ENCODE measurements at places on chromosomes 6 and 20.

GRCh38 chr6:108966855-108967755 is 118.9 kb downstream of the ARMC2 start:
- no peaks in the 10 kb centered on the region for H3K27me3 ChIP-seq
- H3K36me3 ChIP-seq: no peaks in the 10 kb centered on the region
- peaks cover 8% of the 10 kb centered on the region for H3K4me1 ChIP-seq
- no peak for DNase-seq
- no peak overlapping the region for H3K27ac ChIP-seq
- no peak overlapping the region for H3K4me3 ChIP-seq

DNA sequence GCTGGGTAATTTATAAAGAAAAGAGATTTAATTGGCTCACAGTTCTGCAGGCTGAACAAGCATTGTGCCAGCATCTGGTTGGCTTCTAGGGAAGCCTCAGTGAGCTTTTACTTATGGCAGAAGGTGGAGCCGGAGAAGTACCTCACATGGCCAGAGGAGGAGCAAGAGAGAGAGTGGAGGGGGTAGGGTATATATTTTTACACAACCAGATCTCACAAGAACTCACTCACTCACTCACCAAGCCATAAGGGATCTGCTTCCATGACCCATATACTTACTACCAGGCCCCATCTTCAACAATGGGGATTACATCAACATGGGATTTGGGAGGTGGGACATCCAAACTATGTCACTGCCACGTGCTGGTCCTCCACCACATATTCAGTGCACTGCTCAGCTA is 152.6 kb upstream of the PRND start:
- H3K27me3 ChIP-seq: peaks cover 16% of the 10 kb centered on the region
- no peak for DNase-seq
- no peak overlapping the region for H3K4me3 ChIP-seq
- H3K27ac ChIP-seq: no peak overlapping the region

DNA sequence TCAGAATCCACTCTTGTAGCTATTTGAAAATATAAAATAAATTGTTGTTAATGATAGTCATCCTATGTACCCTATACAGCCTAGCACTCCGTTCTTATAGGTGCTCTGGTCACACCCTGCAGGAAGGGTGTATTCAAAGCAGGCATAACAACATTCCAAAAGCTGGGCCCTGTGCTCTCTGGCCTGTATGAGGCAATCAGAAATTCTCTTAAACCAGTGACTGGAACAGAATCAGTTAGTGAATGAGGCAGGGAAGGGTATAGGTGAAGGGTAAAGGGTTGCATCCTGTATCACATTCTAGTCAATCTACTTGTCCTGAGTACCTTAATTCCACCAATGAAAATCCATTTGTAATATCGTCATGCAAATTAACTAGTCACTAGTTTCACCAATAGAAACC is 154.5 kb upstream of the ZNF217 start:
- no peak overlapping the region for H3K4me3 ChIP-seq
- peaks cover 51% of the 10 kb centered on the region for H3K4me1 ChIP-seq
- H3K27me3 ChIP-seq: no peaks in the 10 kb centered on the region
- H3K36me3 ChIP-seq: no peaks in the 10 kb centered on the region
- H3K27ac ChIP-seq: peak overlapping the region; percentile 84

GRCh38 chr6:26295691-26296555 is 69.1 kb upstream of the BTN3A2 start:
- no peak for DNase-seq
- no peak overlapping the region for H3K27ac ChIP-seq
- H3K4me3 ChIP-seq: peak overlapping the region; percentile 16
- H3K27me3 ChIP-seq: peaks cover 3% of the 10 kb centered on the region
- peaks cover 7% of the 10 kb centered on the region for H3K4me1 ChIP-seq

GRCh38 chr20:13694420-13695150 is 55.9 kb upstream of the TASP1 start:
- H3K27me3 ChIP-seq: peaks cover 2% of the 10 kb centered on the region
- H3K36me3 ChIP-seq: no peaks in the 10 kb centered on the region
- H3K4me1 ChIP-seq: no peaks in the 10 kb centered on the region

- H3K4me3 ChIP-seq: peak within 1 kb of the TSS; percentile 90
- peaks cover 2% of the 10 kb centered on the region for H3K27me3 ChIP-seq
- H3K27ac ChIP-seq: peak within 1 kb of the TSS; percentile 83
- H3K36me3 ChIP-seq: peaks cover 2% of the 10 kb centered on the region
- DNase-seq: peak; percentile 98
Observed at GRCh38 chr20:35615667-35616464, at the start of gene SPAG4. SPAG4 (plus strand) TSS chr20:35615829; CDS start chr20:35616004, 175 bp downstream.

DNA sequence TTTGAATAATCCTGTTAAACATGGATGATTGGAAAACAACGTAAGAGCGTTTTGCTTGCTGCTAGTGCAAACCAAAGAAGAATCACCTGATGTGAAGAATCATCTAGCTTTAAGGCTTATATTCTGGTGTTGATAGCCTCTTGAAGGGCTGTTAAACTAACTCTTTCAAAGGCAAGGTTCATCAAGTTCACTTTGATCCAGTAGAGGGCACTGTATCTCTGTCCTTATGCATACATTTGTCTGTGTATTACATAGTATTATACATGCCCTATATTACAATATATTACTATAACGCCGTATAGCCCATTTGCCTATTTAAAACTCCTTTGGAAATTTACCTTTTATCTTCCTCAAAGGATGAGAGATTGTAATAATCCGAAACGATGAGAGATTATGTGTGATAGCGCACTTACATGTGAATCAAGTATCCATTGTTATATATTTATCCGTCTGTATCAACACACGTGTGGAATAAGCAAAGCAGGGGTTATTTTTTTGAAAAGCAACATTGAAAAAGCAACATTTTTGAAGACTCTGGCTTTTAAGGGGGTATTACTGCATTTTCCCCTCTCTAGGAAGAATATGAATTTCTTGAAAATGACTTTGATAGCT is 50.8 kb upstream of the NRN1 start:
- no peaks in the 10 kb centered on the region for H3K4me1 ChIP-seq
- H3K36me3 ChIP-seq: no peaks in the 10 kb centered on the region
- no peak overlapping the region for H3K27ac ChIP-seq
- H3K4me3 ChIP-seq: no peak overlapping the region

DNA sequence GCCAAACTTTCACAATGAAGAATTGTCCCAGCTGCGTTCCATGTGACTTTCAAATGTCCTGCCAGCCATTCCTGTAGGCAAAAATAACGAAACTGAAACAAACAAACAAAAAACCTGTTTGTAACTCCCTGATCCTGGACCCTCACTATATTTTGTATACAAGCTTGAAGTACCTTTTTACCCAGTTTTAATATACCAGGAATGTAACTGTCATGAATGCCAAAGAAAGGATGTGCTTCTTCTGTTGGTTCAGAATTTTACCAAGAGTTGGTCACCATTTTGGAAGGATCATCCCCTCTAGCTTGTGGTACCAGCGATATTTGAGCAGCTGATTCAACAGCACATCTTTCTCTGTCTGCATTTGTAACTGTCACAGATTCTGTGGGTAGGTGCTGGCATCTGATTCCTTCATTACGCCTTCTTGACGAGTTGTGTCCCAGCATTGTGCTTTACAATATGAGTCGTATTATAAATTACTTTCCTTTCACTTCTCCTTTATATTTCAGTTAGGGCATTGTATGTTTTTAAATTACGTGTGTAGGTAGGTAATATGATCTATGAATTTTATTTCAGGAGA is 93.9 kb downstream of the DLGAP4 start:
- H3K4me1 ChIP-seq: no peaks in the 10 kb centered on the region
- no peak for DNase-seq
- H3K4me3 ChIP-seq: no peak overlapping the region
- no peak overlapping the region for H3K27ac ChIP-seq
- H3K36me3 ChIP-seq: no peaks in the 10 kb centered on the region
- peaks cover 22% of the 10 kb centered on the region for H3K27me3 ChIP-seq

DNA sequence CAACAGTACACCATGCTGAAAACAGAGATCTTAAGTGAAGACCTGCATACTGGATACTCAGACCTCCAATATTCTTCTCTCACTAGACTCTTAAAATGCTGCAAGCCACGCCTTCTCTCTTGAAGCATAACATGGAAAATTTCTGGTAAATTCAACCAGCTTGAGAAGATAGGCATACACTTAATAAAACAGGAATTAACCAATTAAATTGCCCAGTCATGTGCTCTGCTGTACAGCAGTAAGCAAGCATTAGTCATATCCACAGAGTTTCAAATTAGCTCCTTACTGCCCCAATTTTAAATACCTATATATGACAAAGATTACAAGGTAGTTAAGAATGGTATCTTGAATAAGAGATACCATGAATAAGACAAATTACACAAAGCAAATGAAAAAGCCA is 53.8 kb downstream of the C6orf58 start:
- H3K4me3 ChIP-seq: no peak overlapping the region
- no peaks in the 10 kb centered on the region for H3K36me3 ChIP-seq
- H3K27me3 ChIP-seq: no peaks in the 10 kb centered on the region
- DNase-seq: no peak
- H3K27ac ChIP-seq: no peak overlapping the region

GRCh38 chr6:115064680-115065079 is 721.9 kb upstream of the HS3ST5 start:
- DNase-seq: no peak
- H3K4me1 ChIP-seq: no peaks in the 10 kb centered on the region
- H3K4me3 ChIP-seq: no peak overlapping the region
- no peaks in the 10 kb centered on the region for H3K36me3 ChIP-seq
- H3K27me3 ChIP-seq: no peaks in the 10 kb centered on the region

DNA sequence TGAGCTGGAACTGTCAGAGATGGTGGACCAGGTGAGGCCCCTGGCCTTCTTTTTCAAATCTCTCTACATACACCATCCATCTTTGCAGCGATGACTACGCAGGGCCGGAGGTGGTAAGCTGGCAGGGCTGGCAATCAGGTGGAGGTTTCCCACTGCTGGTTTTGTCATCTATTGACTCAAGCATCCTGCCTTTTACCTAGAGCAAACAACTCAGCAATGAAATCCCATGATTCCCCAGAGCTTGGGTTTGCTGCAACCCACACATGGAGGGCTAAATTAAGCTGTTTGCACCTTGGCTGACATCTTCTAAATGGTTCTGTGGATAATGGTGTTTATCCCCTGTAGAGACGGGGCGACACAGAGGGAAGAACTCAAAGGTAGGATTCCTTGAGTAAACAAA is 170.2 kb downstream of the SCP2D1 start:
- no peaks in the 10 kb centered on the region for H3K4me1 ChIP-seq
- no peak overlapping the region for H3K27ac ChIP-seq
- H3K36me3 ChIP-seq: no peaks in the 10 kb centered on the region
- H3K27me3 ChIP-seq: no peaks in the 10 kb centered on the region
- no peak overlapping the region for H3K4me3 ChIP-seq

- H3K36me3 ChIP-seq: no peaks in the 10 kb centered on the region
- no peak overlapping the region for H3K27ac ChIP-seq
- no peak overlapping the region for H3K4me3 ChIP-seq
- H3K27me3 ChIP-seq: no peaks in the 10 kb centered on the region
- DNase-seq: no peak
Observed at GRCh38 chr20:38121741-38122140, 43.3 kb downstream of the TGM2 start.

GRCh38 chr6:132330759-132331158 is 70.5 kb downstream of the MOXD1 start:
- peaks cover 4% of the 10 kb centered on the region for H3K27me3 ChIP-seq
- H3K36me3 ChIP-seq: peaks cover 3% of the 10 kb centered on the region
- no peak overlapping the region for H3K4me3 ChIP-seq
- peaks cover 6% of the 10 kb centered on the region for H3K4me1 ChIP-seq

GRCh38 chr6:41700463-41701347 is 34.7 kb downstream of the TFEB start:
- H3K27ac ChIP-seq: peak overlapping the region; percentile 87
- H3K27me3 ChIP-seq: no peaks in the 10 kb centered on the region
- peaks cover 89% of the 10 kb centered on the region for H3K4me1 ChIP-seq
- peaks cover 73% of the 10 kb centered on the region for H3K36me3 ChIP-seq

DNA sequence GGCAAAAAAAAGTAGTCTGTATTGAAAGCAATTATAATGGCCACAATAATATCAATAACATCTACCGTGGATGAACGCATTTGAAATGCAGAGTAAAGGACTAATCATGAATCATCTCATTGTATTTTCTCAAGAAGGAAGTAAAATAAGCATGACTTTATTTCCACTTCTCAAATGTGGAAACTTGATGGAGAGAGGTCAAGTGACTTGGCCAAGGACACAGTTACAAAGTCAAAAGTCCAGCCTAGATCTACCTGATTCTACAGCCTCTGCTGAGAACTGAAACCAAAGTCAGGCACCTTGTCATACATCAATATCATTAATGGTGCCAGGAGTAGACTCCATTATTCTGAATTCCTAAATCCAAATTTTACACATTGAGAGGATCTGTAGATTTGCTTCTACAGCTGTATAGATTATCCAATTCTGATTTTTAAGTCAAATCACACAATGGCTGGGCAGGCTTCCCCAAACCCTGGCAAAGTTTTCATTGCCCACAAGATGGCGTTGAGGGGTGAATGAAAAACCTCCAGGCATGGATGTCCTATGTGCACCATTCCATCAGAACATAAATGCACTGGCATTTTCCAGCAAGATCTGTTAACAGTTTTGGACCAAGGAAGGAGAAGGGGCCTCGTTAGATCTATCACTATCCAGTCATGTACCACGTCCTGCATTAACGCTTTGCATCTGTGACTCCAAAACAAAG is 423.1 kb downstream of the MAFB start:
- no peak overlapping the region for H3K27ac ChIP-seq
- H3K4me1 ChIP-seq: no peaks in the 10 kb centered on the region
- H3K27me3 ChIP-seq: no peaks in the 10 kb centered on the region
- DNase-seq: no peak

DNA sequence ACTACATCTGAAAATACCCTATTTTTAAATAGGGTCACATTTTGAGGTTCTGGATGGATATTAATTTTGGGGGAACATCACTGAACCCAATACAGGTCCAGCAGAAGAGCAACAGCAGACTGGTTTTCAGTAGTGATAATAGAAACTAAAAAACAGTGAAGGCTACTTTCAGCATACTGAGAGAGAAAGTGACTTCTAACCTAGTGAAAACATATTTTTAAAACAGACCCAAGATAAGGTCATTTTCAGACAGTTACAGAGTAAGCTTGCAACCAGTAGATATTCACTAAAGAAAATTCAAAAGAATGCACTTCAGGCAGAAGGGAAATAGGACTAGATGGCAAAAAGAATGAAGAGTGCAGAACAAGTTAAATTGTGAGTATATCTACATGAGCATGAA is 42.0 kb upstream of the TMEM244 start:
- H3K27me3 ChIP-seq: no peaks in the 10 kb centered on the region
- DNase-seq: no peak
- no peak overlapping the region for H3K4me3 ChIP-seq
- H3K4me1 ChIP-seq: peaks cover 6% of the 10 kb centered on the region
- H3K27ac ChIP-seq: no peak overlapping the region
- no peaks in the 10 kb centered on the region for H3K36me3 ChIP-seq

GRCh38 chr6:131795366-131795765 is 12.5 kb upstream of the ENPP1 start:
- H3K27ac ChIP-seq: no peak overlapping the region
- H3K4me3 ChIP-seq: no peak overlapping the region
- H3K36me3 ChIP-seq: no peaks in the 10 kb centered on the region
- DNase-seq: no peak
- H3K27me3 ChIP-seq: peaks cover 10% of the 10 kb centered on the region

- H3K27ac ChIP-seq: no peak overlapping the region
- peaks cover 9% of the 10 kb centered on the region for H3K27me3 ChIP-seq
- H3K36me3 ChIP-seq: no peaks in the 10 kb centered on the region
- H3K4me1 ChIP-seq: no peaks in the 10 kb centered on the region
- H3K4me3 ChIP-seq: no peak overlapping the region
Observed at GRCh38 chr6:150535151-150535804, 64.4 kb upstream of the PLEKHG1 start.

All from activated B cell treated with CpG ODN at 0.5 μM for 24 hours (primary cell).